ENCODE measurements at places on chromosomes 5 and 9. TPM values are rescaled to one million over a fixed set of nuclear protein-coding genes. Genes with fewer than 3 reads are reported as not detected.

The PCDHB7 gene
- polyA plus RNA-seq = not detected

DNA sequence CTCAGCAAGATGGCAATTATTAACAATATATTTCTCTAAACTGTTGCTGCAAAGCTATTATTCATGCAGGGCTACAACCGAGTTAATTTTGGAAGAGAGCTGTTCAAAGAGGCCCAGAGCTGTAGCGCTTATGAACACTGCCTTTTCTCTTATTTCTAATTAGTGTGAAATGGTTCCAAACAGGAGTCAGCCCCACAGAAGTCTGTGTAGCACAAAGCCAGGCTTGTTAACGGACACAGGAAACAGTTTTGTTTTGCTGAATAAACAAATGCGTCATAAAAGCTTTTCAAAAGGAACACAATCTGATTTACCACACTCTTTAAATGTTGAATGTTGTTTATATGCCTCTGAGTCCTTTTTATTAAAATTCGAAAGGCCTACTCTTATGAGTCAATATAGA, 396.5 kb downstream of the ANXA1 start:
- no peaks in the 10 kb centered on the region for H3K4me1 ChIP-seq
- H3K27ac ChIP-seq = no peak overlapping the region
- no peaks in the 10 kb centered on the region for H3K27me3 ChIP-seq
- H3K36me3 ChIP-seq = no peaks in the 10 kb centered on the region
- H3K4me3 ChIP-seq = no peak overlapping the region

DNA sequence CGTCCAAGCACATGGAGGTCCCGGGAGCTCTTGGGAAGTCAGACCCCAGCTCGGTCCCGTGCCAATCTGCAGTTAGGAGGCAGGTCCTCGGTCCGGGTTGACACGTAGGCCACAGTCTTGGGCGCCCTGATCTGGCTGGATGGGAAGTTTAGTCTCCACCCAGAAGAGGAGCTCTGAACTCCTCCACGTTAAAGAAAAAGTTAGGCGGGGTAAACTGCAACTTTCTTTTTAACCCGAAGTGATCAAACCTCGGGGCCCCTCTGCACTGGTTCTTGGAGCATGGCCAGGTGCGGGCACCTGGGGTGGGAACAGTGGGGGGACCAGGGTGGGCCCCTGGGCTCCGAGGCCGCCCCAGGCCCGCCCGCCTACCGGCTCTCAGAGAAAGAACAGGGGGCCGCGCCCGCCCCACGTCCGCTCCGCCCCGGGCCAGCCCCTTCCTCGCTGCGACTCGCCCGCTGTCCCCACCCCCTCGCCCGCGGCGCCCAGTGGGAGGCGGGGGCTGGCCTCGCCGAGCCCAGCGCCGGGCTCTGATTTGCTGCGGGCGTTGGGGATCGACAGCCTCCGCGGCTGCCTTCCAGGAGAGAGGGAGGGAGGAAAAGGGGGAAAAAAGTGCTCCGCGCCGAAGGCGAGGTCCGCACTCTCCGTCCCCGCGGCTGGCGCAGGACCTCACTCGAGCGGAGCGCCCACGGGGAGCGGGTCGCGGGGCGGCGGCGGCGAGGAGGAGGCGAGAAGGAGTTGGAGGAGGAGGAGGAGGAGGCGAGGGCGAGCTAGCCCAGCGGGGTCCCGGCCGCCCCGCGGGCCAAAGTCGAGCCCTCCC, at the start of gene COL5A1:
TSS of gene COL5A1 (plus strand) at position 631 of the 817 bp plus-strand sequence. CDS start 385 bp downstream, outside the sequence.
- H3K27ac ChIP-seq = no peak within 1 kb of the TSS
- peaks cover 8% of the 10 kb centered on the region for H3K27me3 ChIP-seq
- H3K4me1 ChIP-seq = peaks cover 2% of the 10 kb centered on the region
- H3K4me3 ChIP-seq = no peak within 1 kb of the TSS
- no peaks in the 10 kb centered on the region for H3K36me3 ChIP-seq

DNA sequence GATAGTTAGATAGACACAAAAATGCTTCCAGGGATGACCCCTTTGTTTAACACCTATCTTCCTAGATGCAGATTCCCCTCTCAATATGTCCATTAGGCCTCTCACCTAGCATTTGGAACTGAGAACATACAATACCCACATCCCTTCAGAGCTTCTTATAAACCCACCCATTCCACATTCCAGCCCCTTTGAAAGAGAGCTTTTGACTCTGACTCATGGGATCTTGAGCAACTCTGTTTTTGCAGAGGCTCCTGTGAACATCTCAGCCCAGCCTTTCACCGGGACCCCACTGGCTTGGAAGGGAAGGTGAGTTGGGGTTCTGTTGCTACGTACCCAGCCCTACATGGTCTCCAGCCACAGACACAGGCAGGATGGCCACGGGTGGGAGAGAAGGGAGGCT, 195.5 kb downstream of the FRMD3 start:
- no peak for DNase-seq
- no peaks in the 10 kb centered on the region for H3K27me3 ChIP-seq
- H3K4me3 ChIP-seq = no peak overlapping the region
- no peaks in the 10 kb centered on the region for H3K36me3 ChIP-seq

The LRRTM2 gene
- not detected for polyA plus RNA-seq

- H3K27me3 ChIP-seq = peaks cover 5% of the 10 kb centered on the region
- H3K36me3 ChIP-seq = no peaks in the 10 kb centered on the region
- H3K4me3 ChIP-seq = no peak overlapping the region
- DNase-seq = peak; percentile 54
- no peak overlapping the region for H3K27ac ChIP-seq
Measured at GRCh38 chr9:74773886-74774479, 113.7 kb downstream of the TRPM6 start.

- H3K4me1 ChIP-seq = no peaks in the 10 kb centered on the region
- H3K4me3 ChIP-seq = no peak overlapping the region
- no peaks in the 10 kb centered on the region for H3K36me3 ChIP-seq
- H3K27ac ChIP-seq = no peak overlapping the region
- no peaks in the 10 kb centered on the region for H3K27me3 ChIP-seq
Measured at GRCh38 chr5:59760785-59761348, 132.7 kb downstream of the PDE4D start.

DNA sequence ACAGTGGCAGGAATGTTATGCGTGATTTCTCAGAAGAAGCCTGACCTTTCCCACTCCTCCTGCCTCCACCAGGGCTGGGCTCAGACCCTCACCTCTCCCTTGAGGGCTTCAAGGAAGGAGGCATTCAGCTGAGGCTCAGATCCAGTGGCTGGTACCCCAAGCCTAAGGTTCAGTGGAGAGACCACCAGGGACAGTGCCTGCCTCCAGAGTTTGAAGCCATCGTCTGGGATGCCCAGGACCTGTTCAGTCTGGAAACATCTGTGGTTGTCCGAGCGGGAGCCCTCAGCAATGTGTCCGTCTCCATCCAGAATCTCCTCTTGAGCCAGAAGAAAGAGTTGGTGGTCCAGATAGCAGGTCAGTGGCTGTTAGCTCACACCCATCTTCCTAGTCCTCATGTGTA, 9.9 kb downstream of the BTNL9 start:
- no peak overlapping the region for H3K27ac ChIP-seq
- H3K4me3 ChIP-seq = no peak overlapping the region

The ANKDD1B gene
- polyA plus RNA-seq = 0.71 TPM

DNA sequence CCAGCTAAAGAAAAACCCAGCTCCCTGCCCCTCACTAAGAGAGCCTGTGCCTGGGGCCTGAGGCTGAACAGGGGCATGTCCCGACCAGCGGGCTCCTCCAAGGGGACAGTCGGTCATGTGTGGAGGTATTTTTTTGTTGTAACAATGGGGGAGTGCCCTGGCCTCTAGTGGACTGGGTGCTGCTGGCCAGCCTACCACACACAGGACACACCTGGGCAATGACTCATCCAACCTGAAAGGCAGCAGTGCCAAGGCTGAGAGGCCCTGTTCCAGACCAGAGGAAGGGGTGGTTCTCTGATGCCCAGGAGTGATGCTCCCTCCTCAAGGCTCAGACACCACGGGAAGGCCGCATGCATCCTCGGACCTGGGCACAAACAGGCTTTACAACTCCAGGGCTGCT, 181.5 kb downstream of the OLFM1 start:
- no peak overlapping the region for H3K27ac ChIP-seq
- H3K36me3 ChIP-seq = no peaks in the 10 kb centered on the region
- peaks cover 2% of the 10 kb centered on the region for H3K27me3 ChIP-seq
- no peak overlapping the region for H3K4me3 ChIP-seq
- no peaks in the 10 kb centered on the region for H3K4me1 ChIP-seq

DNA sequence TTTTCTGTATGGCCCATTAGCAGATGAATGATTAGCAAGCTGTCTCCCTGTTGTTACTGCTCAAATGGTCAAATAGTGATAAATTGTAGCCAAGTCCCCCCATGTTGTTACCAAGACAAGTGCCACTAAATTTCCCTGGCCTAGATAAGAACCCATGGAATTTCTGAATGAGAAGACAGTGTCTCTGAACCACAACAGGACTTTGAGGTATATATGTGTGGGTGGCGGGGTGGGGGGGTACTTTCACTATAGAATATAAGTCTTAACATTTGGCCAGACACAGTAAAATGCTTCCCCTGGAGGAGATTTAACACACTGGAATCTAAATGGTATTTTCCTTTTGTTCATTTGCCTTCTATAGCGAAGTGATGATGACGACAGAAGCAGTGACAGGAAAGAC, 28.7 kb downstream of the XPA start:
- H3K27ac ChIP-seq = no peak overlapping the region
- no peak for DNase-seq
- no peak overlapping the region for H3K4me3 ChIP-seq
- H3K27me3 ChIP-seq = peaks cover 3% of the 10 kb centered on the region

GRCh38 chr5:173886150-173886549, 2.0 kb upstream of the CPEB4 start:
- peaks cover 66% of the 10 kb centered on the region for H3K4me1 ChIP-seq
- peak overlapping the region; percentile 81 for H3K27ac ChIP-seq
- H3K4me3 ChIP-seq = peak overlapping the region; percentile 67
- no peaks in the 10 kb centered on the region for H3K27me3 ChIP-seq

GRCh38 chr5:39623291-39623865, 198.6 kb upstream of the DAB2 start:
- H3K36me3 ChIP-seq = no peaks in the 10 kb centered on the region
- DNase-seq = no peak
- no peak overlapping the region for H3K27ac ChIP-seq
- H3K4me3 ChIP-seq = no peak overlapping the region

The BTNL3 gene
- not detected for polyA plus RNA-seq

DNA sequence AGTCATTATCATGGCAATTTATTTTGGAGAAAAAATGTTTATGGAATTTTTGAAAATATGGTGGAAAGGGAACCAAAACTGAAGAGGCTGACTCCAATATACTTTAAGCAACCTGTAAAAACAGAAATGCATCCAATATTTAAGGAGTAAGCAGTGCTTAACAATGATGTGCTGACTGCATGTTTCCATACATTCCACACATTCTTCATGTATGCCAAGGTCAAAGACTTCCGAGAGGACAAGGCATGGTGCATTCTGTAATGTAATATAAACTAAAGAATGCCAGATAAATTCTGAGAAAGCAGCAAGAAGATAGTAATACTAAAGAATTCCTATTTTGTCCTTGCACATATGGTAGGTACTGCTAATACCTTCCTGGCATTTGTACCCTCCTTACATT, 2015.9 kb upstream of the CDH9 start:
- no peak overlapping the region for H3K27ac ChIP-seq
- no peak overlapping the region for H3K4me3 ChIP-seq
- no peak for DNase-seq
- no peaks in the 10 kb centered on the region for H3K4me1 ChIP-seq

DNA sequence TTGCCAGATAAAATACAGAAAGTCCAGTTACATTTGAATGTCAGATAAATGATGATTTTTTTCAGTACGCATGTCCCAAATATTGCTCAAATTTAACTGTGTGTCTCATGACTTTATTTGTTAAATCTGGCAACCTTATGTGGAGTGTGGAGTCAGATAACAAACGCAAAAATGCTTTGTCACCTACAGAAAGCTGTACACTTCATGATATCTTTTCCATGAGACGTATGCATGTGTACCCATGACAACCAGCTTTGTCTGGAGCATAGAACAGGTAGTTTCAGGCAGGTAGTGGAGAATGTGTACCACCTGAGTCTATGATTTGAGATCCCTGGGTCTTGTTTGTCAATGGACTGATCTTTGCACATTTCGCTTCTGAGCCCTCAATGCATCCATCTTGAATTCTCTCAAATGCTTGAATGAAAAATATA, 105.5 kb upstream of the CPEB4 start:
- no peaks in the 10 kb centered on the region for H3K36me3 ChIP-seq
- DNase-seq = no peak

DNA sequence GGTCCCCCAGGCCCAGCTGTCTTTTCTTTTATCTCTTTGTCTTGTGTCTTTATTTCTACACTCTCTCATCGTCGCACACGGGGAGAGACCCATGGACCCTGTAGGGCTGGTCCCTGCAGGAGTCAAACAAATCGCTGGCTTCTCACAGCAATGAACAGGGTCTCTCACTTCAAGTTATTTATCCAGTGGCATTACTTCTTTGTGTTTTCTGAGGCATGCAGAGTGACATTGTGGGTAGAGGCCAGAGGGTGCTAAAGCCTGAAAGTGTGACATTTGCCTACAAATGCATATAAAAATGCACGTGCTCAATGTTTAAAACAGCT, 127.6 kb downstream of the ST8SIA4 start:
- H3K4me1 ChIP-seq = peaks cover 21% of the 10 kb centered on the region
- no peak for DNase-seq
- H3K4me3 ChIP-seq = no peak overlapping the region
- H3K27me3 ChIP-seq = peaks cover 2% of the 10 kb centered on the region
- H3K27ac ChIP-seq = no peak overlapping the region

Data from immature natural killer cell (primary cell).